NCI-H1092 treated with DMSO at 0.1 percent for 48 hours (cell line): ENCODE measurements at places on chromosomes 7 and 10.

DNA sequence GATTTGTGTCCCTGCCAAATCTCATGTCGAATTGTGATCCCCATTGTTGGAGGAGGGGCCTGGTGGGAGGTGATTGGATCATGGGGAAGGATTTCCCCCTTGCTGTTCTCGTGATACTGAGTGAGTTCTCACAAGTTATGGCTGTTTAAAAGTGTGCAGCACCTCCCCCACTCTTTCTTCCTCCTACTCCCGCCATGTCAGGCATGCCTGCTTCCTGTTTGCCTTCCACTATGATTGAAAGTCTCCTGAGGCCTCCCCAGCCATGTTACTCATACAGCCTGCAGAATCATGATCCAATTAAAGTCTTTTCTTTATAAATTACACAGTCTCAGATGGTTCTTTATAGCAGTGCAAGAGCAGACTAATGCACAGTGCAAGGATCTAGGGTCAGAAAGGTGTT is 75.4 kb downstream of the CALD1 start:
- DNase-seq: no peak

DNA sequence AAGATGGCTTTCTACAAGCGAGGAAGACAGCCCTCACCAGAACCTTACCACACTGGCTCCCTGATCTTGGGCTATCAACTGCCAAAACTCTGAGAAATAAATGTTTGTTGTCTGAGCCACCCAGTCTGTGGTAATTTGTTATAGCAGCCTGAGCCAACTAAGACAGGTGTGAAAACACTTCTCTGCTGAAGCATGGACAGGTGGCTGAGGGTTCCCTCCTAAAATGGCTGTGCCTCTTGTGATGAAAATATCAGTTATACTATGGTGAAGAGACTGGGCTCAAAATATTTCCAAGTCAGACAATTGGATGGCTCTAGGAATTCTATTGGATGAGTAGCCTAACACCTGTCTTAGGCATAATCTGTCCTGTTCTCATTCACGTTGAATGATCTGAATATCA is 78.1 kb downstream of the CDK1 start:
- no peak for DNase-seq

DNA sequence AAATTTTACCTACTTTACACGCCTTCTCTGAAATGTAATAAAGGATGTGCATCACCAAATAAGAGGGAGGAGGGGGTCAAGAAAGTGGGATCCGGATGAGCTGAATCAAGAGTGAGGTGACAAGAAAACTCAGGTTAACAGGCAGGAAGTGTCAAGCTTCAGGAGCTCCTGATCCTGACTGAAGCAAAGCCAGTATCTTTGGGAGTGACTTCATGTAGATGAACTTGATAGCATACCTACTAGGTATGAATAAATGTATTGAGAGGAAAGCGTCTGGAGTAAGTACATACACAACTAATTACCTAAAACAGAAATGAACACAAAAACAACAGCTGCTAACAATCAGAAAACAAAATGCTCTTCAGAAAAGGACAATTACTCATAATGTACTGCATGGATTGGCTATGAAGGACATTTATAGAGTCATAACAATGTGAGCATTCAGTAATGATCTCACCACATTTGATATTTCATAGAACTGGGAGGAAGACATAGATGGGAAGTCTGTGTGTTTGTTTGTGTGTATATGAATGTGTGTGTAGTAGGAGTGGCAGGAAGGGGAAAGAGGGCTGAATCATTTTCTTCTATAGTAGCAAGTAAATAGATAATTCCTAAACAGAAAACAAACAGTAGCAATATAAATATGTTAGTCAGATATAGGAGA is 29.4 kb downstream of the PRKG1 start:
- DNase-seq: no peak

- DNase-seq: no peak
Measured at GRCh38 chr7:96959135-96959534, 46.2 kb upstream of the DLX6 start.

- DNase-seq: no peak
Measured at GRCh38 chr7:23276376-23276775, 22.8 kb upstream of the MALSU1 start.

DNA sequence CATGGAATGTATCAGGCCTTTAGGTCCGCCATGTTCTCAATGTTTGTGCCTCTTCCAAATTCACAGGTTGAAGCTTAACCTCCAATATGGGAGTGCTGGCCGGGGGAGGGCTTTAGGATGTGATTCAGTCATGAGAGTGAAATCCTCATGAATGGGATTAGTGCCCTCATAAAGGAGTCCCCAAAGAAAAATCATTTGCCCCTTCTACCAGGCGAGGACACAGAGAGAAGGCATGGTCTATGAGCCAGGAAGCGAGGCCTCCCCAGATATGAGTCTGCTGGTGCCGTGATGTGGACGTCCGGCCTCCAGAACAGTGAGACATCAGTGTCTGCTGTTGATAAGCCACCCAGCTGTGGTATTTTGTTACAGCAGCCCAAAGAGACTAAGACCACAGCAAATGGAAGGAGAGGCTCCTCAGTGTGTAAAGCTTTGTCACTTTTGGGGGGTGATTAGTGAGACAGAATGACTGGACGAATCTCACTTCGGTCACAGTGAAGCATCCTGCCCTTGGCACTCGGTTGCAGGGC is 231.3 kb upstream of the KLF6 start:
- no peak for DNase-seq

- DNase-seq: no peak
Measured at GRCh38 chr10:100413173-100413572, 49.6 kb upstream of the WNT8B start.

DNA sequence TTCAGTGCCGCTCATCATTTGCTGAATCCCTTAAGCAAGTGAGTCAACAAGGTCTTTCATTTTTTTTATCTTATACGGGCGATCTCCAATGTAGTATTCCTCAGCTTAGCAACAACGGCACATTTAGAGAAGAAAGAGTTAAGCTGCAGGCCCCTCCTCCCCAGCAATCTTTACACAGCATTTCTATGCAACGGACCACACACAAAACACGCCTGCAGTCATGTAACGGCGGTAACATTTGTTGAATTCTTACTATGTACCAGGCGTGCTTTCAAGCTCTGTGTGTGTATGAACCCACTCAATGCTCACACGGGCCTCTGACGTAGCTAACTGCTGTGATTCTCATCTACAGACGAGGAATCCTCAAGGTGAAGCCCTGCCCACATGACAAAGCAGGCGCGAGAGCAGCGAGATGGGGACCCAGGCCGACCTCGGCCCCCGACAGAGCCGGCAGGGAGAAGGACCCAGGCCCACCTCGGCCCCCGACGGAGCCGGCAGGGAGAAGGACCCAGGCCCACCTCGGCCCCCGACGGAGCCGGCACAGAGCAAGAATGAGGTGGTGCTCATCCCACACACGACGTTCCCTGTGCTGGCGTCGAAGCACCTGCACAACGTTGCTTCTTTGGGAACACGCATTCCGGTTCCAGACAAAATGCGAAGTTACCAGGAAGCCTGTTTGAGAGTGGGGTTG is 240.7 kb downstream of the ZMYND11 start:
- DNase-seq: no peak

- DNase-seq: no peak
Measured at GRCh38 chr7:90473814-90474213, 4.4 kb downstream of the PTTG1IP2 start.

DNA sequence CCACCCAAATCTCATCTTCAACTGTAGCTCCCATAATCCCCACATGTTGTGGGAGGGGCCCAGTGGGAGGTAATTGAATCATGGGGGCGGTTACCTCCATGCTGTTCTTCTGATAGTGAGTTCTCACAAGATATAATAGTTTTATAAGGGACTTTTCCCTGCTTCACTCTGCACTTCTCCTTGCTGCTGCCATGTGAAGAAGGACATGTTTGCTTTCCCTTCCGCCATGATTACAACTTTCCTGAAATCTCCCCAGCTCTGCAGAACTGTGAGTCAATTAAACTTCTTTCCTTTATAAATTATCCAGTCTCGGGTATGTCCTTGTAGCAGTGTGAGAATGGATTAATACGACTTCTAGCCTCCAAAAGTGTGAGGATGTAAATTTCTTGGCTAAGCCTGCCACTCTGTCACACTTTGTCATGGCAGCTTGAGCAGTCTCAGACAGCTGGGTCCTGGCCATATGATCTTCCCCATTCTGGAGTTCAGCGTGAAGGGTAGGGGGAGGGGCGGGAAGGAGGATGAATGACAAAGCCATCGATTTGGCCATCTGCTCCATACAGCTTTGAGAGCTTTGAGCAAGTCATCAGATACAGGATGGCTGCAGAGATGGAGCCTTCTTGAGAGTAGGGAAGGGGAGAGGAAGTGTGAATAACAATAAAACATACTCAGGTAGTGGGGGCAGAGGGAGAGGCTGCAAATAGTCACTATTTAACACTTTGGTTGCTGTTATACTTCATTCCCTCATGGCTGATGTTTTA is 19.1 kb upstream of the INPP5F start:
- DNase-seq: no peak

DNA sequence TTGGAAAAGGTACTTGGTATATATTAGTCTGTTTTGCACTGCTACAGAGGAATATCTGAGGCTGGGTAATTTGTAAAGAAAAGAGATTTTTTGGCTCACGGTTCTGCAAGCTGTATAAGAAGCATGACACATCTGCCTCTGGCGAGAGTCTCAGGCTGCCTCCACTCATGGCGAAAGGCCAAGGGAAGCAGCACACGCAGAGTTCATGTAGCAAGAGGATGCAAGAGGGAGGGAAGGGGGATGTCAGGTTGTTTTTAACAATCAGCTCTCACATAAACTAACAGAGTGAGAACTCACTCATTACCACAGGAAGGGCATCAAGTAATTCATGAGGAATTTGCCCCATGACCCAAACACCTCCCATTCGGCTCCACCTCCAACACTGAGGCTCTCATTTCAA is 484.8 kb upstream of the DPP6 start:
- DNase-seq: no peak

DNA sequence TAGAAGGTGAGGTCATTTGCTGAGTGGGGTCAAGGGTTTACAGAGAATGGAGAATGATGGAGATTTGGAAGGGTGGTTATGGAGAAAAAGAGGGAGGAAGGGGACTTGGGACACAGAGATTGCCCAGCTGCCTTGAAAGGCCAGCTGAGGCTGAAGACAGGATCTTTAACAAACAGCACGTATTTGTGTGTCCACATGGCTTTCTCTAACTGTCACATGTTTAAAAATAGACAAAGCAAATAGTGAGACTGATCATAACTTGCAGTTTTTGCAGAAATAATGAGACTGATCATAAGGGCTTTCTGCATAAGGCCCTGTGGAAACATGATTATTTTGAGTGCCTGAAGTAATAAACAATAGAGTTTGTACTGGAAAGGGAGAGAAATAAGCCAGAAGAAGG is 212.7 kb downstream of the HDAC9 start:
- DNase-seq: no peak

DNA sequence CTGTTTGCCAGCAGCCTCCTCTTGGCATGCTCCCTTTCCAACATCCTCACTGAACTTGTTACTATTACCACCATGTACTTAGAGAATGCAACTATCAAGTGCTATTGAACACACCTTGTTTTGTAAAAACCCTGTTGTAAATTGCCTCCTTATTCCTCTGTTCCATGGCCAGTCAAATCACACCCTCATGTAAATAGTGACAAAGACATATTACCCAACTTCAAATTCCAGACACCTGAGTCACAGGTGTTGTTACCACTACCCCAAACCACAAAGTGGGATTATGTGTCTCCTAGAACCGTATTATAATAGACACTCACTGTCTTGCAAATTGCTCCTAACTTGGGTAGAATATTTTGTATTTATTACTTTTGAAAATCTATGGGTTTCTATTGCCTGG is 263.2 kb upstream of the C7orf33 start:
- no peak for DNase-seq
